ENCODE measurements at places on chromosomes 5 and 9.

- no peak for DNase-seq
These were observed 4.2 kb upstream of the PTGER4 start for GRCh38 chr5:40675396-40676133.

DNA sequence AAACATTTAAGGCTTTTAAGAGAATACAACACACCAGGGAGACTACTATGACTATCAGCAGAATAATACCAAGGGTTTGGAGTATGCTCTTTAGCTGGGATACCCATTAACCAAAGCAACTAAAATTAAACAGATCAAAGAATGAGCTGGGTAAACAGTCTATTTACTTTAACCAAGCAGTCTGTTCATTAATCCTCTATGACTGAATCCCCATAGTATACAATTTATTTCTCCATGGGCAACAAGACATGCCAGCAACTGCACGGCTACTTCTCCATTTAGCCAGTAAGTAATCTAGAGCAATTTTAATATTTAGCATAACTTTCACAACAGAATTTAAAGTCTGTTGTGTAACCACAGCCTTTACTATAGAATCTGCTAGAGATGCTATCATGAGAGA is 77.6 kb downstream of the CDO1 start:
- no peak for DNase-seq

GRCh38 chr9:37412431-37413151 is 9.9 kb upstream of the GRHPR start:
- peak; percentile 91 for DNase-seq

GRCh38 chr5:179292681-179293635 is 52.3 kb downstream of the ADAMTS2 start:
- DNase-seq, result no peak

GRCh38 chr5:140402258-140403074 is 833 bp downstream of the ANKHD1 start:
- peak; percentile 83 for DNase-seq

DNA sequence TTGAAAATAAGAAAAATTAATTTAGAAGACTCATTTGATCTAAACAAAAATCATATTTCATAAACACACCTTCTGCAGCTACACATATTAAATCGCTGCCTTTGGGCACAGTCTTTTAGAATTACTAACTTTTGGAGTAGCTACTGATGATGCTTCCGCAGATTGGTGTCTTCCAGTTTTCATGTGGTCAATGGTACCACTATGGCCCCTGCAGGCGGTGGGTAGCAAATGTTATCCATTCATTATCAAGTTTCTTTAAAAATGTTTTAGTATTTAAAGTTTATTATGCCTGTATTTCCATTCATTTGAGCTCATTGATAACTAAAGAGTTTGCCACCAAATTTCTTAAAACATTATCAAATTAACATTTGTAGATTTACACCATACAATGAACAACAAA is 122.9 kb upstream of the GRAMD2B start:
- DNase-seq, result no peak

DNA sequence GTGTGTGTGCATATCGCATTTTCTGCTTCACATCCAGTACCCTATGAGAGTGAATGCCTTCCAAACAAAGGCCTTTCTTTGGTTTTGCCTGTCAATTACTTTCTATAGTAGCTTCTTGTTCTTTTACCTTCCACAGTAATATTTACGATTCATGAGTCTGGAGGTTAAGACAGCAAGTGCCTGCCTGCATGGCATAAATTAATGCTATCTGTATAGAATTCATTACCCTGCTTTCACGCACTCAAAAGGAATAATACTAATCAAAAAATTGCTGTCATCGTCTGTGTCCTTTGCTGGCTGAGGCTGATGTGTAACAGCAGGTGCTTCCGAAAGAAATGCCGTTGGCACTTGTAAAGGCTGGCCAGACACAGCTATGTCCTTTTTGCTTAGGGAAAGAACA is 1304.4 kb upstream of the CDH6 start:
- no peak for DNase-seq

DNA sequence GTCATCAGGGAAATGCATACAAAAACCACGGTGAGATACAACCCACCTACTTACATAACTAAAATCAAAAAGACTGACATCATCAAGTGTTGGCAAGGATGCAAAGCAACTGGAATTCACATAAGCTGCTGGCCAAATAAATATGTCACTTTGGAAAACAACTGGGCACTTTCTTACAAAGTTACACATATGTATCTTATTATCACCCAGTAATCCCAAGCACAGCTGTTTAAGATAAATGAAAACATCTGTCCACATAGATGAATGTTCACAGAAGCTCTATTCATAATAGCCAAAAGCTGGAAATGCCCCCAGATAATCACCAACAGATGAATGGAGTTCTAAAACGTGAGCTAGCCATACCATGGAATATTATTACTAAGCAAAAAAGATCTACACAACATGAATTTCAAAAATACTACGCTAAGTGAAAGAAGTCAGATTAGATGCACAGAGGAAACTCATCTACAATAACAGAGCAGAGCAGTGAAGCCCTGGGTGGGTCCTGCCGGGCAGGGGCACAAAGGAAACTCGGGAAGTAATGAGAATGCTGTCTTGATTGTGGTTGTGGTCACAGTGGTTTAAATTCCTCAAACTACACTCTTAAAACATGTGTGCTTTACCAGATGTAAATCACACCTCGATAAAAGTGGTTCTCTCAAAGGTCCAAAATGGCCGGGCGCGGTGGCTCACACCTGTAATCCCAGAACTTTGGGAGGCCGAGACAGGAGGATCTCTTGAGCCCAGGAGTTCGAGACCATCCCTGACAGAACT is 8.5 kb downstream of the CAMSAP1 start:
- no peak for DNase-seq

DNA sequence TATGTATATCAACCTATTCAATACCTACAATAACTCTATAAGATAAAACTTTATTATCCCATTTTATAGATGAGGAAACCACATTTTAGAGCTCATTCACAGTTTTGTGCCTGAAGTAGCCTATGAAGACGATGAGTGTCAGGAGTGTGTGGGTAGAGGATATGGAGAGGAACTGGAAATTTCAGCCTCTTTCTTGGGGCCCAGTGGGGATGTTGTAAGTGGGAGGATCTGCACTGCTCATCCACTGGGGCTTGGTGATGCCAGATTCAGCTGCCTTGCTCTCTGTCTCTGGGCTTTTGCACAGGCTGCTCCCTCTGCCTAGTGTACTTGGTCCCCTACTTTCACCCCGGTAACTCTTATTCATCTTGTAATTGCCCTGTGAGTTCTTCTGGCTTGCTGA is 194.7 kb downstream of the SREK1 start:
- DNase-seq, result no peak

GRCh38 chr5:146310540-146310939 is 28.1 kb upstream of the POU4F3 start:
- no peak for DNase-seq

GRCh38 chr5:122615146-122615545 is 159.7 kb upstream of the SNX2 start:
- DNase-seq, result no peak

DNA sequence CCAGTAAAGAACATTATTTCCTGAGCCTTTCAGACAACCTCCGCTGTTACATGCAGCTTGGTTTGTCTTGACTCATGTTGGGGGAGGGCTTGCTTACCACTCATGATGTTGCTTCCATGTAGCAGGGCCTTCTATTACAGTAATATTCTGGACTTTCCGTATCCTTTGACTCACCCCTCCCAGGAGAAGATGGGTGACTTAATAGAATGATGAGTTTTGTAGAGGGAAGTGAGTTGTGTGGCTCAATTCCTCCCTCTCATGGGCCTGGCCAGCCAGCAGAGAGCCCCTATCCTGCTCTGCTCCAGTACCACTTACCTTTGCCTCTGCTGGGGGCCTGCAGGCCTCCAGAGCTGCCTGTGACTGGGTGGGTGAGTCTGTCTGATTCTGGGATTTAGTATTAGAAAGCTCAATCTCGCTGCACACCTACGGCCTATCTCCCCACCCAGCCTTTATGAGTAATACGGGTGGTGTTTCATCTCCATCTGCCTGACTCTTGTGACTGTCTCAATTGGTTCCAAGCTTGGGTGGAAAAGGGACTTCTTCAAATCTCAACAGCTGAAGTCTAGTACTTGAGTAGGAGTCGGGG is 52.6 kb upstream of the KLF9 start:
- DNase-seq, result no peak

GRCh38 chr9:26955222-26955903 is 849 bp upstream of the IFT74 start:
- peak; percentile 79 for DNase-seq

- DNase-seq, result no peak
These were observed 58.1 kb upstream of the HSPB3 start for GRCh38 chr5:54397420-54397819.

All from Karpas-422 (cell line).